Chondrocyte (in vitro differentiated cells): ENCODE measurements at places on chromosomes 2 and 18. TPM values are rescaled to one million over a fixed set of nuclear protein-coding genes. Genes with fewer than 3 reads are reported as not detected.

GRCh38 chr2:124646166-124646815 lies 621.2 kb downstream of the CNTNAP5 start:
- peaks cover 2% of the 10 kb centered on the region for H3K27me3 ChIP-seq
- no peaks in the 10 kb centered on the region for H3K4me1 ChIP-seq
- no peak overlapping the region for H3K4me3 ChIP-seq
- no peaks in the 10 kb centered on the region for H3K36me3 ChIP-seq

- H3K36me3 ChIP-seq: no peaks in the 10 kb centered on the region
- H3K4me3 ChIP-seq: no peak overlapping the region
- no peaks in the 10 kb centered on the region for H3K27me3 ChIP-seq
- H3K27ac ChIP-seq: no peak overlapping the region
- peaks cover 38% of the 10 kb centered on the region for H3K4me1 ChIP-seq
- DNase-seq: no peak
These were observed 23.7 kb downstream of the CUL3 start for GRCh38 chr2:224561234-224562005.

GRCh38 chr18:53798516-53798915 lies 426.0 kb downstream of the MBD2 start:
- peaks cover 11% of the 10 kb centered on the region for H3K4me1 ChIP-seq
- H3K4me3 ChIP-seq: no peak overlapping the region
- no peak overlapping the region for H3K27ac ChIP-seq
- DNase-seq: no peak

DNA sequence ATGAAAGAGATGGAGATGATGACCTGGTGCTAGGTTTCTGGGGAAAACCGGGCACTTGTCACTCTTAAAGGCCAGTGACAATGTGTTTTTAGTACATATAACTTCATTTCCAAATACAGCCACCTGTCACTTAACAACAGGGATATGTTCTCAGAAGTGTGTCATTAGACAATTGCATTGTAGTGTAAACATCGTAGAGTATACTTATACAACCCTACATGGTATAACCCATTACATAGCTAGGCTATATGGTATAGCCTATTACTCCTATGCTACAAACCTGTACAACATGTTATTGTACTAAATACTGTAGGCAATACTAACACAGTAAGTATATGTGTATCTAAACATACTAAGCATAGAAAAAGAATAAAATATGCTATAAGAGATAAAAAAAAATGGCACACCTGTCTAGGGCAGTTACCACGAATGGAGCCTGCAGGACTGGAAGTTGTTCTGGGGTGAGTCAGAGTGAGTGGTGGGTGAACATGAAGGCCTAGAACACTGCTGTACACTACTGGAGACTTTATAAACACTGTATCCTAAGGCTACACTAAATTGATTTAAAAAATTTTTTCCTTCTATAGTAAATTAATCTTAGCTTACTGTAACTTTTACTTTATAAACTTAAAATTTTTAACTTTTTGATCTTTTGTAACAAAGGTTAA lies 123.2 kb downstream of the THADA start:
- no peak for DNase-seq
- H3K36me3 ChIP-seq: peaks cover 12% of the 10 kb centered on the region
- H3K4me1 ChIP-seq: peaks cover 47% of the 10 kb centered on the region
- H3K27ac ChIP-seq: no peak overlapping the region

The TMEM182 gene
- total RNA-seq: 4.2 to 6.0 TPM (median 5.1 TPM) in 3 replicates

GRCh38 chr2:113167115-113167932 lies 6.4 kb upstream of the PSD4 start:
- H3K4me3 ChIP-seq: no peak overlapping the region
- H3K36me3 ChIP-seq: no peaks in the 10 kb centered on the region
- no peak for DNase-seq
- no peaks in the 10 kb centered on the region for H3K27me3 ChIP-seq
- no peak overlapping the region for H3K27ac ChIP-seq

GRCh38 chr2:42072349-42073118 lies 24.7 kb downstream of the PKDCC start:
- DNase-seq: no peak
- H3K36me3 ChIP-seq: peaks cover 2% of the 10 kb centered on the region
- no peaks in the 10 kb centered on the region for H3K27me3 ChIP-seq
- no peak overlapping the region for H3K4me3 ChIP-seq

- no peaks in the 10 kb centered on the region for H3K27me3 ChIP-seq
- no peak overlapping the region for H3K27ac ChIP-seq
- H3K4me1 ChIP-seq: peaks cover 10% of the 10 kb centered on the region
- peaks cover 8% of the 10 kb centered on the region for H3K36me3 ChIP-seq
- no peak overlapping the region for H3K4me3 ChIP-seq
- no peak for DNase-seq
These were observed 73.0 kb downstream of the COMMD1 start for GRCh38 chr2:61978522-61978921.

DNA sequence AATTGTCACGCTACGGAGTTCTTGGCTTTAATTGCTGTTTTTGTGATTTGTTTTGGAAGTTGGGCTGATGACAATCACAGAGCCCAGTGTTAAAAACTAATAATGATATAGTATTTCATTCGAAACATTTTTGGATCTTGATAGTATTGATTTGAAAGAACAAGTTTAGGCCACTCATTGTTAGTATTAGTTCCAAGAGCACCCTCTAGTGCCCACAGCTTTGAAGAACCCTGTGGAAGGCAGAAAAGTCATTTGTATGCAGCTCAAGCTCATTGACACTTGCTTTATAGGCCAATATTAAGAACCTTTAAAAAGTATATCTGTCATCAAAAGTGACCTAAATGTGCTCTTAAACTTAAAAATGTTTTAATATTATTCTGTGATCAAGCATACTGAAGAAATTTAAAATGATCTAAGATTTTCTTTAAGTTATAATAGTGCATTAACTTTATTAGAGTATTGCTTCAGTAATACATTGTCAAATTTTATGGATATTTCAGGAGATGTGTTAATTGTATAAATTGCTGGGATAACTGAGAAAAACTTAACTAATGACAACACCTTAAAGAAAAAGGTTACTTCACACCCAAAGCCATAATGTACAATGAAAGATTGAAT lies 191.0 kb downstream of the GRB14 start:
- no peak for DNase-seq
- no peaks in the 10 kb centered on the region for H3K36me3 ChIP-seq
- H3K27me3 ChIP-seq: no peaks in the 10 kb centered on the region
- peaks cover 18% of the 10 kb centered on the region for H3K4me1 ChIP-seq
- no peak overlapping the region for H3K4me3 ChIP-seq

DNA sequence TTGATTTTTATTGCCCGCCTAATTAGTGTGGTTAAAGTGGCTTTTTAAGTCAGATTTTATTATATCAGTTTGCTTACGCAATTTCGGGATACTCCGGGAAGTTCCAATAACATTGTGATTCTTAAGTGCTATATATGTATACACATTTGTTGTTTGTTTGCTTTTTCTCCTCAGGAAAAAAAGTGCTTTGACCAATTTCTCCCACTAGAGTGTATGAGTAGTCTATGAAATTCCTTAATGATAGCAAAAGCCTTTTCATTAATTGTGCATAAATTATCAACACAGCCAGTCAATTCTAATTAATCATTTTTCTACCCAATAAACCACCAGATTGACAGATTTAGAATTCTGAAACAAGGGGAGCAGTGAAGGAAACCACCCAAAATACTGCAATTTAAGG lies 172.2 kb downstream of the DPP10 start:
- no peaks in the 10 kb centered on the region for H3K4me1 ChIP-seq
- peaks cover 2% of the 10 kb centered on the region for H3K27me3 ChIP-seq
- no peak for DNase-seq
- no peaks in the 10 kb centered on the region for H3K36me3 ChIP-seq
- H3K27ac ChIP-seq: no peak overlapping the region
- no peak overlapping the region for H3K4me3 ChIP-seq

The ARHGEF33 gene
- total RNA-seq: 0.28 to 0.87 TPM (median 0.51 TPM) in 3 replicates

- H3K27me3 ChIP-seq: peaks cover 28% of the 10 kb centered on the region
- no peaks in the 10 kb centered on the region for H3K36me3 ChIP-seq
- no peak overlapping the region for H3K4me3 ChIP-seq
- H3K4me1 ChIP-seq: no peaks in the 10 kb centered on the region
These were observed 14.0 kb upstream of the MAPK4 start for GRCh38 chr18:50545936-50546335.

- H3K27me3 ChIP-seq: peaks cover 4% of the 10 kb centered on the region
- DNase-seq: no peak
- no peaks in the 10 kb centered on the region for H3K36me3 ChIP-seq
These were observed 259.2 kb downstream of the IKZF2 start for GRCh38 chr2:212892193-212892592.

The RHBDD1 gene
- 28.8 to 33.6 TPM (median 30.0 TPM) in 3 replicates for total RNA-seq

- DNase-seq: no peak
- peaks cover 6% of the 10 kb centered on the region for H3K4me1 ChIP-seq
- peaks cover 2% of the 10 kb centered on the region for H3K27me3 ChIP-seq
- peak overlapping the region; percentile 2 for H3K4me3 ChIP-seq
- H3K36me3 ChIP-seq: peaks cover 27% of the 10 kb centered on the region
- H3K27ac ChIP-seq: no peak overlapping the region
These were observed 15.0 kb upstream of the GMPPA start for GRCh38 chr2:219483451-219484342.

DNA sequence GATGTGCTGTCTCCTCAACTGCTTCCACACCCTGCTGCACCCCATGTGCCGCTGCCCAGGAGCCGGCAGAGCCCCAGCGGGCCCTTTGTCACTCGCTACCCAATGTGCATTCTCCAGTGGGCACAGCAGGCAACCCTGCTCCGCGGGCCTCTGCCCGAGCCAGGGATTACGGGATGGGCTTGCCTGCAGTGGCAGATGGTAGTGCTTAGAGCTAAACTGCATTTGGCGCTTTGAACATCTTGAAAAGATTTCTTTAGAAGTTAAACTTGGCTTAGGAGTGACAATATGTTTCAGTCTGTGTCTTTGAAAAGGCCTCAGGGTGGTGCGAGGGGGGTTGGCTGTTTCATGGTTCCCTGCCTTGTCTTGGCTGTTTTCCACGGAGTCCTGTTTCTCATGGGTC lies 84.0 kb upstream of the BOD1L2 start:
- H3K27ac ChIP-seq: no peak overlapping the region
- no peaks in the 10 kb centered on the region for H3K4me1 ChIP-seq
- peaks cover 23% of the 10 kb centered on the region for H3K27me3 ChIP-seq
- no peak for DNase-seq

- H3K4me1 ChIP-seq: peaks cover 6% of the 10 kb centered on the region
- no peaks in the 10 kb centered on the region for H3K27me3 ChIP-seq
- H3K36me3 ChIP-seq: no peaks in the 10 kb centered on the region
- no peak overlapping the region for H3K27ac ChIP-seq
- DNase-seq: no peak
These were observed 40.5 kb downstream of the ANKRD12 start for GRCh38 chr18:9177031-9177430.

The CYS1 gene
- total RNA-seq: 4.9 to 7.0 TPM (median 5.4 TPM) in 3 replicates

The ALPP gene
- total RNA-seq: not detected in 3 replicates

The TSGA10 gene
- total RNA-seq: 2.3 to 4.0 TPM (median 3.3 TPM) in 3 replicates

- H3K27ac ChIP-seq: no peak overlapping the region
- H3K27me3 ChIP-seq: no peaks in the 10 kb centered on the region
- no peak for DNase-seq
- H3K4me3 ChIP-seq: no peak overlapping the region
- no peaks in the 10 kb centered on the region for H3K4me1 ChIP-seq
- peaks cover 10% of the 10 kb centered on the region for H3K36me3 ChIP-seq
These were observed 135.0 kb downstream of the IKZF2 start for GRCh38 chr2:213016166-213016983.

The EPB41L3 gene
- 47.0 to 63.5 TPM (median 61.1 TPM) in 3 replicates for total RNA-seq

- no peaks in the 10 kb centered on the region for H3K27me3 ChIP-seq
- H3K4me3 ChIP-seq: no peak overlapping the region
- H3K4me1 ChIP-seq: no peaks in the 10 kb centered on the region
- H3K27ac ChIP-seq: no peak overlapping the region
- H3K36me3 ChIP-seq: peaks cover 4% of the 10 kb centered on the region
- DNase-seq: no peak
These were observed 42.3 kb upstream of the NCOA1 start for GRCh38 chr2:24448797-24449196.

- no peak for DNase-seq
- no peak overlapping the region for H3K27ac ChIP-seq
- H3K36me3 ChIP-seq: no peaks in the 10 kb centered on the region
- H3K4me3 ChIP-seq: no peak overlapping the region
- H3K4me1 ChIP-seq: no peaks in the 10 kb centered on the region
- H3K27me3 ChIP-seq: no peaks in the 10 kb centered on the region
These were observed 342.9 kb upstream of the ACVR2A start for GRCh38 chr2:147501968-147502367.

The TACR1 gene
- not detected in 3 replicates for total RNA-seq

- DNase-seq: peak; percentile 95
- no peaks in the 10 kb centered on the region for H3K36me3 ChIP-seq
- peak within 1 kb of the TSS; percentile 96 for H3K4me3 ChIP-seq
- no peaks in the 10 kb centered on the region for H3K27me3 ChIP-seq
- H3K4me1 ChIP-seq: peaks cover 38% of the 10 kb centered on the region
These were observed at the start of the genes MDH1 and WDPCP for GRCh38 chr2:63588385-63589147. MDH1 (plus strand) TSS chr2:63588963; CDS start chr2:63589044, 81 bp downstream. WDPCP (minus strand) TSS chr2:63588477; CDS start chr2:63588271, 206 bp downstream.

GRCh38 chr2:95008306-95008705 lies 17.2 kb upstream of the MAL start:
- peak; percentile 32 for DNase-seq
- peaks cover 14% of the 10 kb centered on the region for H3K27me3 ChIP-seq
- no peak overlapping the region for H3K27ac ChIP-seq
- H3K4me1 ChIP-seq: peaks cover 6% of the 10 kb centered on the region
- H3K36me3 ChIP-seq: no peaks in the 10 kb centered on the region

The CXCR1 gene
- not detected in 3 replicates for total RNA-seq

The SEPTIN10 gene
- 80.9 to 90.9 TPM (median 86.1 TPM) in 3 replicates for total RNA-seq

DNA sequence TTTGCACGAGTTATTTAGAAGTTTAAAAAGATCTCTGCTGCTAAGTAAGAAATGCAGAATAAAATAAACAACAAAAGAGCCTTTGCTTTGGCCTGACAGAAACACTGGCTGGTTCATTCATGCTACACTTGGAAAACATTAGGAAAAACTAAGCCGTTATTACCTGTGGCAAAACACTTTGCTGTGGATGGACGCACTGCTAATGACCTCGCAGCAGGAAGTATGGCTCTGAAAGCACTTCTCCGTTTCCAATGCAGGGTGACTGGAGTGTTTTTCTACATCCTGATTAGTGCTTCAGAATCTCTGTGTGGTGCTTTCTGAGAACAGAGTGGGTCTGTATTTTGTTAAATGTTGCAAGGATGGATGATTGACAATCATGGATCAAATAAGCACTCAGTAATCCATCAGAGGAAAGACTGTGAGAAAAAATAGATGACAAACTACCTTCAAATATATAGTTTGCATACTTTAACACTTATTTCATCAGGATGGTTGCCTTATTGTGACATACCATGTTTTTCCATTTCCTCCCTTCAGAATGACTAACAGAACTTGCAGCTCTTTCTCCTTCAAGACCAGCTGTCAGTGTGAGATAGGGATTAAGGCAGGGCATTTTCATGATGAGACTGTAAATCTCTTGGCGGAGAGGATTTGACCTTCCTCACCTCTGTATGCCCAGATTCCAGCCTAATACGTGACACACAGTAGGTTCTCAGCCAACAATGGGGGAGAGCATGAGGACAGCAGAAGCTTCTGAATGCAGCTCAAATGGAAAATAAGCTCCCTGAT lies 38.0 kb downstream of the LINC00305 start:
- no peaks in the 10 kb centered on the region for H3K36me3 ChIP-seq
- no peak overlapping the region for H3K4me3 ChIP-seq
- H3K4me1 ChIP-seq: peaks cover 2% of the 10 kb centered on the region
- DNase-seq: no peak
- H3K27ac ChIP-seq: no peak overlapping the region
